IMR-90 (cell line): ENCODE measurements at places on chromosomes 13 and 19. TPM values are rescaled to one million over a fixed set of nuclear protein-coding genes. Genes with fewer than 3 reads are reported as not detected.

DNA sequence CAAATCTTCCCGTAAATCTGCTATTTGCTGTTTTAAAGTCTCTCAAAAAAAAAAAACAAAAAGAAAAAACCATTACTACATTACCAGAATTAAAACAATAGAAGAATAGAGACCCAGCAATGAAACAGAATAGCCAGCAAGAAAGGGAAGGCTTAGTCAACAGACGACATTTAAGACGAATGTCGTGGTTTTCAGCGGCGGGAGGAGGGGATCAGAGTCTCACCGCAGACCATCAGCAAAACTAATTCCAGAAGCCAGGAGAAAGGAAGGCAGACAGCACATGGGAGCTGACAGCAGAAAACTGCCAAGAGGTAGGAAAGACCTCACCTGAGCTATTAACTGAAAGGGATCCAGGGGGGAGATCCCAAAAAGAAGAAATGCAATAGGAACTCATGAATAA is 128.9 kb downstream of the RNF17 start:
- H3K4me3 ChIP-seq = no peak overlapping the region
- no peaks in the 10 kb centered on the region for H3K27me3 ChIP-seq
- no peak overlapping the region for H3K27ac ChIP-seq
- no peak for DNase-seq
- H3K36me3 ChIP-seq = peaks cover 20% of the 10 kb centered on the region

DNA sequence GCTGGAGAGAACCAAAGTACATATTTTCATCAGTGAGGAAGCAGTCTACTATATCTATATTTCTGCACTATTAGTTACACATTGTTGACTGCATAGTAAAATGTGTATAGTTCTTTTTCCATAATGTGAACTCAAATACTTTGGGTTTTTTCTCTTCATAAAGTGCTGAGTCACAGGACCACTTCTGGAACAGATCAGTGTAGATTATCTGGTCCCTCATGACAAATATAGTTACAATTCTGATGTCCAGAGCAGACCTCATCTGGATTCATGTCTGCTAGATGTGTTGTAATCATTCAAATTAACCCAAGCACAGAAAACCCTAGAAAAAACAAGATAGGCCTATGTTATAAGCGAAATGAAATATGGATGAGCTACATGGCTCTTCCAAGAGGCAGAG is 171.4 kb downstream of the SUCLA2 start:
- DNase-seq = peak; percentile 21
- H3K27me3 ChIP-seq = peaks cover 6% of the 10 kb centered on the region; the same call in 1 of the 2 replicates
- H3K4me3 ChIP-seq = no peak overlapping the region
- H3K4me1 ChIP-seq = no peaks in the 10 kb centered on the region

DNA sequence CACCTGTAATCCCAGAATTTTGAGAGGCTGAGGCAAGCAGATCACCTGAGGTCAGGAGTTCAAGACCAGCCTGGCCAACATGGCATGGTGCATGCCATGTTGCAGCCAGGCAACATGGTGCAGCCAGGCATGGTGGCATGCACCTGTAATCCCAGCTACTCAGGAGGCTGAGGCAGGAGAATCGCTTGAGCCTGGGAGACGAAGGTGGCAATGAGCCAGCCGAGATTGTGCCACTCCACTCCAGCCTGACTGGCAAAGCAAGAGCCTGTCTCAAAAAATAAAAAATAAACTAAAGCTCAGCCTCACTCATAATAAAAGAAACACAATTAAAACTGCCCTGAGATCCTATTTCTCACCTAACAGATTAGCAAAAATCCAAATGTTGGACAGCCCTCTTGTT is 49.7 kb upstream of the MAP3K10 start:
- no peak overlapping the region for H3K27ac ChIP-seq
- no peak overlapping the region for H3K4me3 ChIP-seq
- no peak for DNase-seq
- no peaks in the 10 kb centered on the region for H3K4me1 ChIP-seq
- H3K36me3 ChIP-seq = no peaks in the 10 kb centered on the region

- peak overlapping the region; percentile 77 for H3K27ac ChIP-seq
- DNase-seq = peak; percentile 99
- peaks cover 27% of the 10 kb centered on the region for H3K4me1 ChIP-seq
- no peaks in the 10 kb centered on the region for H3K27me3 ChIP-seq
- H3K4me3 ChIP-seq = no peak overlapping the region
These were observed 73.4 kb upstream of the UBL3 start for GRCh38 chr13:29923554-29924481.

GRCh38 chr19:16098821-16099220 is 12.9 kb upstream of the RAB8A start:
- no peak overlapping the region for H3K4me3 ChIP-seq
- DNase-seq = no peak
- H3K36me3 ChIP-seq = peaks cover 80% of the 10 kb centered on the region
- H3K27ac ChIP-seq = no peak overlapping the region
- no peaks in the 10 kb centered on the region for H3K27me3 ChIP-seq

GRCh38 chr13:105928048-105928447 is 607.4 kb downstream of the EFNB2 start:
- H3K4me3 ChIP-seq = no peak overlapping the region
- no peak for DNase-seq
- H3K36me3 ChIP-seq = no peaks in the 10 kb centered on the region
- no peaks in the 10 kb centered on the region for H3K27me3 ChIP-seq
- H3K27ac ChIP-seq = no peak overlapping the region

DNA sequence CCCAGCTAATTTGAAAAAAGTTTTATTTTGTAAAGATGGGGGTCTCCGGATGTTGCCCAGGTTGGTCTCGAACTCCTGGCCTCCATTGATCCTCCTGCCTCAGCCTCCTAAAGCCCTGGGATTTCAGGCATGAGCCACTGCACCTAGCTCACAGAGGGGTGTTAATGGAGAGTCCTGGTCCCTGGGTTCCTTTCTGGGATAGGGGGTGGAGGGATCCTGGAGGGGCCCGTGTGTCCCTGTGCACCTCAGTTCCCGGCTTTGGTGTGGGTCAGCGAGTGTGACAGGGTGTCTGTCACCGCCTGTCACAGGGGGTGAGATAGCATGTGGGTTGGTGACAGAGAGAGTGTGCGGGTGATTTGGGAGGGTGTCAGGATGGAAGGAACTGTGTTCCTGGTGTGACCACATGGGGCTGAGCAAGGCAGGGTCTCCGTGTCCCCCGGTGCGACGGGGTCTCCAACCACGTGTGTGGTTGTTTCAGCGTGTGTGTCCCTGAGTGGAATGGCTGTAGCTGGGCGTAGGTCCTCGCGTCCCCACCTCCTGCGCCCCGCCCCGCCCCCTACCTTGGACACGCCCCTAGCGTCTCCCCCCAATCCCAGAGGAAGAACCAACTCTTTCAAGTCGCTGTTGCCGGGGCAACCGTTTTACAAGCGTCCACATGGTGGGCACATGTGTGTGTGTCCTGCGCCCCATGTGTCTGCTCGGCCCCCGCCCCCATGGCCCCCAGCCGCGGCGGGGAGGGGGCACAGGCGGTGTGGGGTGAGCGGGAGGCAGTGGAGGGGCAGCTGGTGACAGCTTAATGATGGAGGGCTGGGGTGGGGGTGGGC is 2.9 kb upstream of the NRTN start:
- H3K27ac ChIP-seq = no peak overlapping the region
- DNase-seq = peak; percentile 12
- no peak overlapping the region for H3K4me3 ChIP-seq
- H3K27me3 ChIP-seq = peaks cover 37% of the 10 kb centered on the region
- no peaks in the 10 kb centered on the region for H3K36me3 ChIP-seq

DNA sequence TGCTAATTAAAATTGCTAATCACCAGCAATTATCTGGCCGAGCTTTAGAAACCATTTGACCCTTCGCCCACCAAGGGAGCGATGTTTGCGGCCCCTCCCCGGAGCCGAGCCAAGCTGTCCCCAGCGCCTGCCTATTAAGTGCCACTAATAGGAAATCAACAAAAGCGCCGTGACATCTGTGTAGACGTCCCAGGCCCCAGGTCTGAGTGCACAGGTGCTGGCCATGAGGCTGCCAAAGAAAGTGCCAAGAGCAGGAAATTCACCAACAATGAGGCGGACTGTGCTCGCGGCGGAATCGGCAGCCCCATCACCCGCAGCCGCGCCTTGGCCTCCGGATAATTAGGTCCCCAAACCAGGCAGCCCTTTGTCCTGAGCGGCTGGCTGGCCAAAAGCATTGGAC is 44.5 kb upstream of the SPACA7 start:
- no peak for DNase-seq
- no peak overlapping the region for H3K27ac ChIP-seq
- H3K4me1 ChIP-seq = no peaks in the 10 kb centered on the region
- H3K27me3 ChIP-seq = no peaks in the 10 kb centered on the region

GRCh38 chr13:27619093-27619727 is 1.1 kb downstream of the LNX2 start:
- no peak overlapping the region for H3K27ac ChIP-seq
- H3K27me3 ChIP-seq = no peaks in the 10 kb centered on the region
- H3K36me3 ChIP-seq = peaks cover 7% of the 10 kb centered on the region; the same call in 1 of the 2 replicates
- DNase-seq = peak; percentile 55
- no peaks in the 10 kb centered on the region for H3K4me1 ChIP-seq

DNA sequence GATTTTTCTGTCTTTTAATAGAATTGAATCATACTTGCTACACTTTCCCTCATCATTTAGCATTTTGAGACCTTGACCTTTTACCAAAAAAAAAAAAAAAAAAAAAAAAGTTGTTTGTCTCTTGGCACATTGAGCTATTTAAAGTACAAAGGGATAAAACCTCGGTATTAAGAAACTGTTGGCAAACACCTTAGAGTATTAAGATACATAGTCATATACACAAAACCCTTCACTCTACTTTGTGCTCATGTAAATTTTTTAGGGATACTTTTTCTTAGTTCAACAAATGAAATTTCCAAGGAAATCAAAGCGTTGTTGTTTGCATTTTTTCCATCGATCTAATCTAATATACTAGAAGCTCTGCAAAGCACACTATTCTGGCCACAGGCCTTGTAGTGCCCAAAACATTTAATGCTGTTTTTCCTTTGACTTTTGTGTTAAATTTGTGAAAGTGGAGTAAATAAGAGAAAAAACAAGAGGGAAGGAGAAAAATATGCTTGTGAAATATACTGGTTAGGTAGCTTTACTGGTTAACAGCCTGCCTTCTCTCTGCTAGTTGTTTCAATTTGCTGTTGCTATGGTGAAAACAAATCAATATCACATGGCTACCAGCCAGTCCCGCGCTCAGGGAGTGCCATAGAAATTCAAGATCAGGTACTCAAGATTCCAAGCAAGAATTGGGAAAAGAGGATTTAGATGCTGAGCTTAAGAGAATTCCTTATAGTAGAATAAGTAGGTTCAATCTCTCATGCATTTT is 2.6 kb downstream of the MBNL2 start:
- H3K4me1 ChIP-seq = peaks cover 16% of the 10 kb centered on the region
- H3K4me3 ChIP-seq = peak overlapping the region; percentile 90
- no peaks in the 10 kb centered on the region for H3K27me3 ChIP-seq

GRCh38 chr13:109418111-109418510 is 368.3 kb downstream of the IRS2 start:
- H3K27me3 ChIP-seq = peaks cover 2% of the 10 kb centered on the region; the same call in 1 of the 2 replicates
- DNase-seq = no peak
- no peak overlapping the region for H3K4me3 ChIP-seq
- H3K27ac ChIP-seq = no peak overlapping the region
- no peaks in the 10 kb centered on the region for H3K36me3 ChIP-seq
- no peaks in the 10 kb centered on the region for H3K4me1 ChIP-seq

DNA sequence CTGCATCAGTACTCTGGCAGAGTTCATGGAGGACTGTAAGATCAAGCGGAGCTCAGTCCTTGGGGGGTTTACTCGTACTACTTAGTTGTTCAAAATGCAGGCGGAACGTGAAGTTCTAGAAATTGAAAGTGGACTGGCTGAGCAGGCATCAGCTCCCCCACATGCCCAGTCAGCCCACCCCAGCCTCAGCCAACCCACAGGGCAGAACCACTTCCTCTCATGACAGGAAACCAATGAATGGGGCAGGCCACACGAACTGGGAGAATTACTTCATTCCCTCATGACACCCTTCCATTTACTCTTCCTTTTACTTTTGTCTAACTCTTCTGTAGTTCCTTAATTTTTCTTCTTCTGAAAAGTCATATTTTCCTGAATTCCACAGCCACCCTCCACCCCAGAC is 71.9 kb downstream of the FLT1 start:
- no peak overlapping the region for H3K27ac ChIP-seq
- no peak overlapping the region for H3K4me3 ChIP-seq
- no peaks in the 10 kb centered on the region for H3K27me3 ChIP-seq
- no peaks in the 10 kb centered on the region; the same call in 1 of the 2 replicates for H3K4me1 ChIP-seq
- DNase-seq = no peak

- no peak overlapping the region for H3K4me3 ChIP-seq
- no peak overlapping the region for H3K27ac ChIP-seq
These were observed 324.3 kb downstream of the ZNF536 start for GRCh38 chr19:30696514-30696913.

- peaks cover 4% of the 10 kb centered on the region; the same call in 1 of the 2 replicates for H3K36me3 ChIP-seq
- H3K4me1 ChIP-seq = peaks cover 3% of the 10 kb centered on the region; the same call in 1 of the 2 replicates
- H3K4me3 ChIP-seq = no peak overlapping the region
- H3K27ac ChIP-seq = no peak overlapping the region
These were observed 33.9 kb downstream of the NUFIP1 start for GRCh38 chr13:44955406-44955805.

GRCh38 chr19:51549533-51550324 is 18.3 kb upstream of the SIGLEC6 start:
- no peaks in the 10 kb centered on the region for H3K36me3 ChIP-seq
- H3K27ac ChIP-seq = no peak overlapping the region
- no peak for DNase-seq
- no peak overlapping the region for H3K4me3 ChIP-seq
- no peaks in the 10 kb centered on the region for H3K4me1 ChIP-seq
- H3K27me3 ChIP-seq = no peaks in the 10 kb centered on the region

DNA sequence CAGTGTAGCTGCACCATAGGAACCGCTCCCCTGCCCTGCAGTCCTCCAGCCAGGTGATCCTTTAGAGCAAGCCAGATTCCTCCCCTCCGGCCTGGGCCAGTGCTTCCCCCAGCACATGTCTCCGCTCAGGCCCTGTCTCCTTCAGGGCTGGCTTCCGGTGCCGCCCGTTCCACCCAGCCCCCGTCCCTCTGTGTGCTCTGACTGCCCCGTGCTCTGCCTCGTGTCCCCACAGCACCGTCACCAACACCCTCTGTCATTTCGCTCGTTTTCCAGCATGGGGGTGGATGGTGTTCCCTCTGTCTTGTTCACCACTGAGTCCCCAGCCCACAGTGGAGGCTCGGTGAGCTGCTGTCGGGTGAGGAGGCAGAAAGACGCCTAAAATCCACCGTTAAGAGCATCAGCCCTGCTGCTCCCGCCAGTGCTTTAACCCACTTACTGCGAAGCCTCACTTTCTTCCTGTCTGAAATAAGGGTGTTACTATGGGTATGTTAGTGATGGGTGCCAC is 54.5 kb downstream of the TSSK6 start:
- peaks cover 11% of the 10 kb centered on the region for H3K36me3 ChIP-seq
- H3K27me3 ChIP-seq = no peaks in the 10 kb centered on the region
- H3K4me3 ChIP-seq = no peak overlapping the region
- H3K4me1 ChIP-seq = peaks cover 66% of the 10 kb centered on the region

- H3K36me3 ChIP-seq = no peaks in the 10 kb centered on the region
- no peak within 1 kb of the TSS for H3K4me3 ChIP-seq
- DNase-seq = no peak
- H3K4me1 ChIP-seq = no peaks in the 10 kb centered on the region
These were observed at the start of gene AP1M2 for GRCh38 chr19:10587022-10587838. Gene AP1M2 (minus strand): TSS chr19:10587312. CDS start chr19:10587231, 81 bp downstream.

- DNase-seq = no peak
- H3K36me3 ChIP-seq = no peaks in the 10 kb centered on the region; the same call in none of the 2 replicates
- H3K27ac ChIP-seq = no peak overlapping the region
- no peaks in the 10 kb centered on the region for H3K27me3 ChIP-seq
- no peak overlapping the region for H3K4me3 ChIP-seq
These were observed 62.4 kb downstream of the ATP11A start for GRCh38 chr13:112752211-112752610.

PDX1 gene
- not detected in 2 replicates for polyA plus RNA-seq

C19orf81 gene
- 0.31 and 1.1 TPM in 2 replicates for polyA plus RNA-seq

SHANK1 gene
- 6.7 and 7.6 TPM in 2 replicates for polyA plus RNA-seq

TPTE2 gene
- not detected in 2 replicates for polyA plus RNA-seq

COX6B2 gene
- polyA plus RNA-seq = 0.19 and 0.39 TPM in 2 replicates

NXNL1 gene
- not detected in 2 replicates for polyA plus RNA-seq

CALR gene
- 1,894 and 1,932 TPM in 2 replicates for polyA plus RNA-seq

UBL3 gene
- polyA plus RNA-seq = 14.3 and 16.0 TPM in 2 replicates

VMAC gene
- polyA plus RNA-seq = 3.1 TPM in 2 replicates

ZFP82 gene
- 1.4 and 1.6 TPM in 2 replicates for polyA plus RNA-seq
